ENCODE measurements at places on chromosomes 2 and 18. TPM values are rescaled to one million over a fixed set of nuclear protein-coding genes. Genes with fewer than 3 reads are reported as not detected.

GRCh38 chr18:62996566-62996965 lies 281.2 kb downstream of the PHLPP1 start:
- no peak for DNase-seq

- peak; percentile 23 for DNase-seq
These were observed 594 bp downstream of the FAM161A start for GRCh38 chr2:61853086-61853846.

DNA sequence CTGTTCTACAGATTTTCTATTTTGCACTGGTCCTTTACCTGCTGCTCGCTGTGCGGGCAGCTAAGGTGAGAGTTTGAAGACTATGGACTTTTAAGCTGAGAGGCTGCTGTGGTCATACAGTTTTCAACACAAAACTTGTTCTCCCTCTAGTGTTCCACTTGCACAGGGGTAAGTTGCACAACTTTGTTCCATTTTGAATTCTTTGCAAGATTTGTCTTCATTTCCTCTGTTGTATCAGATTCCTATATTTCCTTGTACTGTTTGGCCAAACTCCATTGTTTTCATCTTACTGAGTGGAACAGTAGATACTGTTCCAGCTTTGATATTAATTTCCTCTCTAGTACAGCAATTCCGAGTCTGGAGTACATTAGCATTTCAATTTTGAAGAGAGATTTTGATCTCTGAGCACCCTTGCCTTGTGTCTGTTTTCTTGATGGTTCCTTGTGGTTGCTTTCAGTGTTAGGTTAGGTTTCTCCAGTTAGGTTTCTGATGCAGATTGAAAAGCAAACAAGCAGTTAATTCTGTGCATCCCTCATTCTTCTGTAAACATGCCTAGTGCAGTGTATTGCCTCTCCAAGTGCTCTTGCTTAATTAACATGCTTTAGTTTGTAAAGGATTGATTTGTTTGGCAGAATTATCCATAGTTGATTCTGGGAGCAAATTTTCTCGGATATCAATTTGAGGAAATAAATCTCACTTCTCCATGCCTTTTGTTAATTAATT lies 188.8 kb downstream of the PTPRM start:
- no peak for DNase-seq

DNA sequence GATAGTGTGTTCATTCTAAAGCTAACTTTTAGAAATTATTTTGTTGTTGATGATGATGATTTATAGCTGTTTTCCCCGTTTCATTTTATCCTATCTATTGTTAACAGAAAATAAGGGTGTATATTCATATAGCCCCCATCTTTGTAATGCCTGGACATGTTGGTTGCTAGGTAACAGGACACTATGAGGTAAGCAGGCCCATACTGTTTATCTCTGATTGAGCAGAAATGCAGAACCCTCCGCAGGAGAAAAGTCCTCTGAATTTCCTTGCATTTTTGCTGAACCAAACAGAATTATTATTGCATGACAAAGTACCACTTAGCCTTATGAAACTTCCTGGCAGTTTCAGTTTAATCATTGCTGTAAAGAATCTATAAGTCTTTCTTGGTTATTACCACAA lies 339.4 kb downstream of the DCC start:
- no peak for DNase-seq

DNA sequence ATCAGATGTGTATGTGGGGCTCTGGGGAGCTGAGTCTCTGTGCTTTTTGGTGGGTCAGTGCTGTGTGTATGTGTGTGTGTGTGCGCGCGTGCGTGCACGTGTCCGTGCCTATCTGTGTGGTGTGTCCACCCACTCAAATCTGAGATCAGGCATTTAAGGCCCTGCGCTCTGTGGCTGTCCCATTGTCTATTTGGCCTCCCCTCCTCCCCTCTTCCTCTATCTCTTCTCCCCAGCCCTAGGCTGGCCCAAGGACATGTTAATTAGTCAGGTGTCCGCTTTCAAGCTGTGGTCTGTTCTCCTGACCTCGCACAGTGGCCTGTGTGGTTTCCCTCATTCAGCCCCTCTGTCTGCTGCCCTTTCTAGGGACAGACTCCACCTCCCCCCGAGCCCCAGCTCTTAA lies 136.4 kb downstream of the DYSF start:
- no peak for DNase-seq

Gene MTA3
- total RNA-seq: 46.2 TPM

DNA sequence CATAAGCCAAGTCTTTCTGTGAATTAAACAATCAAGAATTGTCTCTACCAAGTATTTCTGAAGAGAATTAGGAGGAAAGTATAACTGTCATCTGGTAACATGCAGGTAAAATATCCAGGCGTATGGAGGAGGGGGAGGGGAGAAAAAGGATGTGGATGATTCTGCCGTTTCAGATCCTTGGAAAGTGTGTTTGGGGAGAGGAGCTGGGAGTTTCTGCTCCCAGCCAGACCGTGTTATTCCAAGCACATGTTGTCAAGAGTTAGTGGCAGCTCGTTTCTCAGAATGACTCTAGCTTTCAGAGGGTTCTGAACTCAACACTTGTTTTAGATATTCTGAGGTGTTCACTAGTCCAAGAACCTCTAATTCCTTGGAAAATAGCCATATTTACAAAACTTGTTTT lies 137.6 kb downstream of the FAM124B start:
- no peak for DNase-seq

- no peak for DNase-seq
These were observed 47.3 kb upstream of the NDUFV2 start for GRCh38 chr18:9055185-9055584.

- no peak for DNase-seq
These were observed 81.4 kb downstream of the OTX1 start for GRCh38 chr2:63132020-63132419.

DNA sequence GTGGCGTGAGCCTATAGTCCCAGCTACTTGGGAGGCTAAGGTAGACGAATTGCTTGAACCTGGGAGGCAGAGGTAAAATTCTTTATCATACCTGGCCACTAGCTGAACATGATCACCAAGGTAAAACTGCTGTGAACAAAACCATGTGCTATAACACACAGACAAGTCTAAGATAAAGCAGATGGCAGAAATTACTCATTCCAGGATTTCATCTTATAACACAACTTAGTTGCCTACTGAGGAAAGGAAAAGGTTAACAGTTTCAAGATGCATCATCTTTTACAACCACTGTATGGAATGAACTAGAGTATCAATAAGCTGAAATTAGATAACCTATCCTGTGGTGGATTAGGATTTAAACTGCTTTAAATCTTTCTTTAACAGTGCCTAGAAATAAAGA lies 8.3 kb downstream of the ARL5A start:
- DNase-seq: no peak

Gene MC2R
- total RNA-seq: not detected

- no peak for DNase-seq
These were observed 94.4 kb upstream of the ASAP2 start for GRCh38 chr2:9112079-9112721.

- DNase-seq: no peak
These were observed 65.2 kb downstream of the RNF152 start for GRCh38 chr18:61827591-61827990.
